ENCODE measurements at places on chromosomes 13 and 19. TPM values are rescaled to one million over a fixed set of nuclear protein-coding genes. Genes with fewer than 3 reads are reported as not detected.

The ADGRE1 gene
- total RNA-seq: not detected

The MAP4K1 gene
- total RNA-seq: 1.5 TPM

The ZNF296 gene
- total RNA-seq: 1.2 TPM

The RCBTB1 gene
- total RNA-seq: 44.1 TPM

The GARIN5B gene
- total RNA-seq: not detected

The ZNF726 gene
- 0.37 TPM for total RNA-seq

The ASPDH gene
- not detected for total RNA-seq

DNA sequence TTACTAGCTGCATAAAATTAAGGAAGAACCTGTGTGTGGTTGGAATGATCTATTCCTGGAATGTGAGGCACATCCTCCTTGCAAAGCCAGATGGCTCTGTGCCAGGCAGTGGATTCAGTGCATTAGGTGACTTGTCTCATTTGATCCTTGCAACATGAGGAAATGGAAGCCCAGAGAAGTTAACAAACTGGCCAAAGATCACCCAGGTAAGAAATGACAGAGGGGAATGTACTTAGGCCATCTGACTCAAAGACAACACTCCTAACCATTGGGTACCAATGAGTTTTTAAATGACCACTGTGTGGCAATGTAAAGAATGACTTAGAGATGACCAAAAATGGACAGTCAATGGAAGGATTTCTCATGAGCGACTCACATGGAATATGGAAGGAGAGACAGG lies 114.2 kb upstream of the RXFP2 start:
- DNase-seq: no peak

- DNase-seq: no peak
Observed at GRCh38 chr19:47523473-47523872, 8.6 kb upstream of the NAPA start.

DNA sequence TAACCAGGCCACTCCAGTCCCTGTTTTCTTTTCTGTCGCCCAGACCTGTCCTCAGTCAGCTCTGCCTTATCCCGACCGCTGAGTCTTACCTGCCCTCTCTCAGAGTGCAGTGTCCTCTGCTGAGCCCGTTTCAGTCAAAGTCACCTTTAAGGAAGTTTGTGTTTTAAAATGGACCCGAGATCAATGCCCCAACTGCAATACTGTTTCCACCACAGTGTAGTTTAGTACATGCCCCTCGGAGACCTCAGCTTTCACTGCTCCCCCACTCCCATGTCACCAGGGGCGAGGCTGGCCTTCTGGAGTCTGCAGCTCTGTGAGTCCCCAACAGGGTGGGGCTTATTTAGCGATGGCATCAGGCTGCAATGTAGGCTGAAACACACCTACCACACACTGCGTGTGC lies 248.4 kb upstream of the TSHZ3 start:
- no peak for DNase-seq

DNA sequence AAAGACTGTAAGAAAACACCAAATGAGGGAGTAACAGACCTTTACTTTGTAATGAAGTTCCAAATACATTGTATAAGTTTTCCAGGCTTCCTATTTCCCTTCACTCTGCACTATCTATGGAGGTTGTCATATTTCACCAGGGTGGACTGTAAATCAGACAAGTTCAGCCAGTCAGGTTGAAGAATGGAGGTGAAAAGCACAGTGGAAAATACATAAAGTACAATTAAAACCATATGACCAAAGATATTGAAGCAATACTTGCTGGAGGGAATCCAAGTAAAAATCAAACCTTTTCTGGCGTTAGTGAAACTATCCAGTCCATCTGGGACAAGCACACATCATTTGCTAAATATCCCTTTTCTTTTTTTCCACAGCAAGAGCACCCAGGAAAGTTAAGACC lies 3.2 kb downstream of the LHFPL6 start:
- no peak for DNase-seq

GRCh38 chr13:39767791-39768517 lies 112.5 kb downstream of the COG6 start:
- no peak for DNase-seq

GRCh38 chr13:92074658-92075057 lies 676.2 kb downstream of the GPC5 start:
- no peak for DNase-seq

DNA sequence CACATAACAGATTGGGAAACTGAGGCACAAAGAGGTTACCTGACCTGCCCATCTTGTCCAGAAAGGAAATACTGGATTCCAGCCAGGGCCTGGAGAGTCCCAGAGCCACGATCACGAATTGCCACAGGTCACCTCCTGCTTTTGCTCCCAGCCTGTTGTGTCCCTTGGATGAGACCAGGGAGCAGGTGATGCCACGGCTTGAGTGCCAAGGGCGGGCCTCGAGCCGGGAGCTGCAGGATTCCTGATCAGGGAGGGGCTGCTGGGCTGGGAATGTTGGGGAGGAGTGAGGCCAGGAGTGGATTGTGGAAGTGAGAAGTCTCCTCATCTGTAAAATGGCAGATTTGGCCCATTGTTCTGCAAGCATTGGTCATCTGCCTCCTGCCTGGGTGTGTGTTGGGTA lies 29.4 kb downstream of the DNM2 start:
- no peak for DNase-seq

GRCh38 chr19:50341091-50341564 lies 12.0 kb upstream of the KCNC3 start:
- no peak for DNase-seq

DNA sequence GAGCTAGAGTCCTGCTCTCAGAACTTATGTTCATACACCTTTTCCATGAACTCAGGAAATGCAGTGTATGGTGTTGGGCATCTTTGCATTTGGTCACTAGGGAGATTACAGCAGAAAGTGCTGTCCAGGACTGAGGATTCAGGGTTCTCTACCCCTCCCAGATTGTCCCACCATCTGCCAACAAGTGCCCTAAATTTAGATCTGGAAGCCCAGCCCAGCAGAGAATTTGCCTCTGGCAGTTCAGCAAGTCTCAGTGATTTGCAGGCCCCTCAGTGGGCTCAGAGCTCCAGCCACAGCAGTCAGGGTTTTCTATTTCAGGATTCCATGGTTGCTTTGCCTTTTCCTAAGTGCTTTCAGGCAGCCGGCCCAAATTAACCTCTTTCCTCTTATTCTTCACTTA lies 23.4 kb downstream of the CNFN start:
- no peak for DNase-seq

GRCh38 chr19:980133-980998 lies 3.8 kb upstream of the WDR18 start:
- DNase-seq: peak; percentile 80

GRCh38 chr19:49338691-49339300 lies 3.6 kb downstream of the CD37 start:
- DNase-seq: peak; percentile 30

- DNase-seq: no peak
Observed at GRCh38 chr13:82647540-82647939, 1234.7 kb downstream of the SLITRK1 start.

DNA sequence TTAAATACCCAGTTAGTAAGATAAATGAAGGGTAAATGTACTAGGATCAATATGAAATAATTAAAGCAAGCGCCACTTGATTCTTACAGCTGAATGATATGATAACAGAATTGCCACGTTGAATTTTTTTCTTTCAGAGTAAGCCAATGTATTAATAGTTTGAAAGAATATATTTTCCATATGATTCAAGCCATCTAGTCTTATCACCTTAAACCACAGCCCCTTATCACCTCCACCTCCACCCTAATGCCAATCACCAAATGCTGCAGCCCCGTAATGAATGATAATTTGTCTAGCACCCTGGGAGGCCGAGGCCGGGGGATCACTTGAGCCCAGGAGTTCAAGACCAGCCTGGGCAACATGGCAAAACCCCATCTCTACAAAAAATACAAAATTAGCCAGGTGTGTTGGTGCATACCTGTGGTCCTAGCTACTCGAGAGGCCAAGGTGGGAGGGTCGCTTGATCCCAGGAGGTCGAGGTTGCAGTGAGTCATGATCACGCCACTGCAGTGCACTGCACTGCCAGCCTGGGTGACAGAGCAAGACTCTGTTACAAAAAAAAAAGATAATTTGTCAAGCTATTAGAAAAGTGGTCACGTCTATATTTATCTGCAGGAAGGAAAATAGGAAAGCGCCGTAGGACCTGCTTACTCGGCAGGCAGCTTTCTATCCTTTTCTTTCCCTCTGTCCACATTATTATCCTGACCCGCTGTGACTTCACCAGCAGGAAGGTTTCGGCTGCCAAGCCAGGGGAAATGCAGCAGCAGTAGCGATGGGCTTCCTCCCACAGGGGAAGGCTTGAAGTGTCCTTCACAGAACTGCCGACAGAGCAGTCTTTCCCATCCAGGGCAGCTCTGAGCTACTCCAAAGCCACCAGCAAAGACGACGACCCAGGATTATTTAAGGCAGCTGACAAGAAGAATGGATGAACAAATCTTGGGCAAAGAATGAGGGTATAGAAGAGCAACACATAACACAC lies 19.7 kb upstream of the CLN5 start:
- DNase-seq: no peak

DNA sequence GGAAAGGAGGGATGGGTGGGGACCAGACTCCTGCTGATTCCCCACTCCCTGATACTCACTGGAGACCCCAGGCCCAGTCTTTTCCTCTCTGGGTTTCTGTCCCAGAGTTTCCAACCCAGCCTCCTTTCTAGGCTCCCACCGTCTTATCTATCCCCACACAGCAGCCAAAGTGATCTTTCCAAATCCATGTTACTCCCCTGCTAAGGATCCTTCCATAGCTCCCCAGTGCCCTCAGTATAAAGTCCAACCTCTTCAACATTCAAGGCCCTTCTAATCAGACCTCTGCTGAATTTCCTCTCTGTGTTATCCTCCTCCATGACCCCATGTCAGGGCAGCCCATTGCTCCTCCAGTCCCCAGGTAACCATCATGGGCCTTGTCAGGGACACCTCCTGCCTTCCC lies 1.3 kb upstream of the TGFB1 start:
- no peak for DNase-seq

GRCh38 chr19:54172471-54173358 lies at the start of gene TMC4:
Gene TMC4 (minus strand): TSS chr19:54173160. CDS start chr19:54173117, 43 bp downstream.
- DNase-seq: no peak

DNA sequence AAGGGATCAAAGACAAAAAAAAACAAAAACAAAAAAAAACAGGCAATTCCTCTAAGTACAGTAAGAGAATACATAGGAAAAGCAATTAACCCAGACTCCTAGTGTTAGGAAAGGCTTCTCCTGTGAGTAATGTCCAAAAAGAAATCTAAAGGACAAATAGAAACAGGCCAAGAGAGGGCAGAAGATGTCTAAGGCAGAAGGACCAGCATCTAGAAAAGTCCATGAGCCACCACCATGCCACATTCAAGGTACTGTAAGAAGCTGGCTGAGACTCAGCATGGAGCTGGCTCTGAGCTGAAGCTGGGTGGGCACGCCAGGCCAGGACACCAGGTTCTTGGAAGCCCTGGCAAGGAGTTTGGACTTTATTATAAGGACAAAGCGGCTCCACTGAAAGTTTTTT lies 118.1 kb upstream of the FRY start:
- DNase-seq: no peak

DNA sequence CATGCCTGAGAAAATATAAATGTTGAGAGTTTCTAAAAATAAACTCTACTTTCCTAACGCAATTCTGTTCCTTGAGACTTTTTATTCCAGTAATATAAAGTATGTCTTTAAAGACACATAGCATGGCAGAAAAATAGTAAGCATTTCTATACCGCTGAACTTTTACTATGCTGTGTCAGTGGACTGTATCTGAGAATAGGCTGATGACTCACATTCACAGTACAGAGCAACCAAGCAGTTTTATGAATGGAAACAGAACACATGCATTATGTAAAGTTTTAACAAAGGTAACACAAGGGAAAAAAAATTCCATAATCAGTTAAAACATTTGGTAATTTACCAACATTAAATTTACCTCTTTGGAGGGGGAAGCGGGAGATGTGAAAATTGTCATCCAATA lies 38.4 kb downstream of the ZDHHC20 start:
- DNase-seq: no peak

DNA sequence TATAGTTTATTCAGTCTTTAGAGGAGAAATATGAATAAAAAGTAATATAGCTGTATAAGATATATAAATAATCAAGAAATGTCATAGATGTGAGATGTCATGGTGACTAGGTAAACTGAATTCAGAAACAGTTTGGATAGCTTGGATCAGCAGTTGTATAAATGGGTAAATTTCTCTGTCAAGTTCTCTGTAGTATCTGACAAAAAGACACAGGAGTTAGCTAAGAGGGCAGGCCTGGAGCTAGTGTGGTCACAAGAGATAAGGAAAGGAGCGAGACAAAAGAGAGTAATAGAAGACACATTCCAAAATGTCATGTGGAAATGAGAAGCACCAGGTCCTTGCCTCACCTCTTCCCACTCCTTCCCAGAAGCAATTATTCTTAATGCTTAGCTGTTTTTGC lies 349.0 kb downstream of the LMO7 start:
- no peak for DNase-seq

DNA sequence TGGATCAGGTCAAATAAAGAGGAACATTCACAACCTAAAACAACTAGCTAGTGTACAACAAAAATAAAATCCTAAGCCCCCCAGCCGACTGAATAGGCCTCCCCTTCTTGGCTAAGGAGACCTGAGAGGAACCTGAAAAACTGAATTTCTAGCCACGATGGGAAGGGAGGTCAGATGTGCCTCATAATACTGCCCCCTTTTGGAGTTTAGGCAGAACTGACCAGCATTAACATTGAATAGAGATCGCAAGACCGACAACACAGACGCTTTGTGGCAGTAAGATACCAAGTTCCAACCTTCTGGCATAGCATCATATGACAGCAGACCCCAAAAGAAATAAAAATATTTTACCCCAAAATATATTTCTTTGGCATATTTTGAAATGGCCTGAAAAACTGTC lies 15.9 kb downstream of the CBY2 start:
- no peak for DNase-seq

DNA sequence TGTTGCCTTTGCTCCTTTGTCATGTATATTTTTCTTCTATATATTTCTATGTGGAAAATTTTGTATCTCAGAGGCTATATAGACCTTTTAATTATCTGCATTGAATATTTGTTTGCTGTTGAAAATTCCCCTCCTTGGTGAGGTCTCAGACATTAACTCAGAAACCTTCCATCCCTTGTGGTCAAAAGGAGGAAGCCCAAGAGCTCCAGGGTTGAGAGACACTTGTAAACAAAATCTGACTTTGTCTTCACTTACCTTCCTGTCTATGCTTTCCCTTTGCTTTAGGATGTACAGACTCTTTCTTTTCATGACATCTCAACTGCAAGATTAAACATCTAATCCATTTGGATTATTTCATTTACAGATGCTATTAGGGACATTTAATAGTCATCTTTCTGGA lies 157.5 kb downstream of the PCDH20 start:
- no peak for DNase-seq

DNA sequence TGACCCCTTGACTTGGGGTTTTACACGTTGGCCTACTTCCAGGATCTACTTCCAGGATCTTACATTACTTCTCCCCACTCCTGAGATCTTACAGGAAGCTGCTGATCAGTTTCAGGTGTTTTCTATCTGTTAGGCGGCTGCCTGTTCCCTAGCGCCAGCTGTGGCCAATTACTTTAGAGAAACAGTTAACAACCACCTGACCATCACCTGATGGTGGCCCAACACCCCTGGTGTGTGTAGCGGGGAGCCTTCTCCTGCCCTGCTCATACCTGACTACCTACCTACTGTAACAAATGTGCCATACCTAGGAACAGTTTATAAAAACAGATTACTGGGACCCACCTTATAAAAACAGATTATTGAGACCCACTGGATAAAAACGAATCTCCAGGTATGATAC lies 2.8 kb upstream of the POP4 start:
- DNase-seq: no peak

- no peak for DNase-seq
Observed at GRCh38 chr13:37364007-37364406, 234.6 kb downstream of the POSTN start.
